Muscle of leg (tissue), 16 donors: ENCODE measurements at places on chromosomes 7 and 10. TPM values are rescaled to one million over a fixed set of nuclear protein-coding genes. Genes with fewer than 3 reads are reported as not detected.

DNA sequence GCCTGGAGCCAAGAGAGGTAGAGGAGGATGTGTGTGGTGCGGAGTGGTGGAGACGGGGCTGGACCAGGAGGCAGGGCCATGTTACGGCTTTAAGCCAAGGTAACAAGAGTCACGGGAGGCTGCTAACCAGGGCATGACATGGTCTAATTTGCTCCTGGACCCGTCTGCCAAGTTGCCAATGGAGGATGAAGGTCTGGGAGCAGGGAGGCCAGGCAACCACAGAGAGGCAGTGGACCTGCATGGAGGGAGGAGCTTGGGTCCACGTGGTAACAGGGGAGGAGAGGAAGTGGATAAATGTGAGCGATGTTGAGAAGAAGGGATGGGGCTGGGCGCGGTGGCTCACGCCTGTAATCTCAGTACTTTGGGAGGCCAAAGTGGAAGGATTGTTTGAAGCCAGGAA, 31.0 kb downstream of the SRRM3 start:
- H3K27ac ChIP-seq = no peak overlapping the region
- peaks cover 5% of the 10 kb centered on the region for H3K4me1 ChIP-seq
- peaks cover 48% of the 10 kb centered on the region for H3K27me3 ChIP-seq
- no peaks in the 10 kb centered on the region for H3K36me3 ChIP-seq
- no peak for DNase-seq
- H3K4me3 ChIP-seq = no peak overlapping the region

DNA sequence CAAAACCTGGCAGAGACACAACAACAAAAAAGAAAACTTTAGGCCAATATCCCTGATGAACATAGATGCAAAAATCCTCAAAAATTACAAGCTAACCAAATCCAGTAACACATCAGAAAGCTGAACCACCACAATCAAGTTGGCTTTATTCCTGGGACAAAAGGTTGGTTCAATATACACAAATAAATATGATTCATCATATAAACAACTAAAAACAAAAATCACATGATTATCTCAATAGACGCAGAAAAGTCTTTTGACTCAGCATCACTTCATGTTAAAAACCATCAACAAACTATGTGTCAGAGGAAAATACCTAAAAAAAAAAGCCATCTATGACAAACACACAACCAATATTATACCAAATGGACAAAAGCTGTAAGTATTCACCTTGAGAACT, 283.5 kb downstream of the THSD7A start:
- no peaks in the 10 kb centered on the region for H3K4me1 ChIP-seq
- H3K27ac ChIP-seq = no peak overlapping the region
- no peak overlapping the region for H3K4me3 ChIP-seq
- DNase-seq = no peak

DNA sequence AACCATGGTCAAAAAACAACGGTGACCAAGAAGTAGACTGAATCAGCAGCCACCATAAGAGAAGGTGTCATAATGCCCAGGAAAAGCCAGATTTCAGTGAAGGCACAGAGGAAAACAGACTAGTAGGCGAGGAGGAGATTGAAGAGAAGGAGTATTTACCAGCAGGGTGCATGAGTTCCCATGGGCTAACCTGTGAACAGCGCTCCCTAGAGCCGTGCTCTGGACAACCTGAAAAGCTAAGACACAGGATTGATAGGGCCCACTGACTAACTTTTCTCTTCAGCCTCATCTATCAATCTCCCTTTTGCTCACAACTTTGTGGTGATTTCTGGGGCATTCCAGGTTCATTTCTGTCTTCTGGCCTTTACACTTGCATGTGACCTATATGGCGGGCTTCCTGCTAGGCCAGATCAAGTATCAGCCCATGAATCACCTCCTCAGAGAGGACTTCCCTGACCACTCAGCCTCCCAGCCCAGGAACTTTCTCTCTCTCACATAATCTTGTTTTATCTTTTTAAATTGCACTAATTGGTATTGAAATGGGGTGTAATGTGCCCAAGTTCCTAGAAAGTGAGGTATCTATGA, 12.8 kb downstream of the ANKRD22 start:
- no peaks in the 10 kb centered on the region for H3K4me1 ChIP-seq
- H3K4me3 ChIP-seq = no peak overlapping the region
- DNase-seq = no peak
- H3K27ac ChIP-seq = no peak overlapping the region

- DNase-seq = no peak
- no peak overlapping the region for H3K4me3 ChIP-seq
- no peaks in the 10 kb centered on the region for H3K4me1 ChIP-seq
- no peaks in the 10 kb centered on the region for H3K27me3 ChIP-seq
Observed at GRCh38 chr7:82249979-82250378, 193.6 kb downstream of the CACNA2D1 start.

- no peaks in the 10 kb centered on the region for H3K4me1 ChIP-seq
- no peaks in the 10 kb centered on the region for H3K27me3 ChIP-seq
- no peak for DNase-seq
- H3K36me3 ChIP-seq = peaks cover 15% of the 10 kb centered on the region
- no peak overlapping the region for H3K27ac ChIP-seq
- no peak overlapping the region for H3K4me3 ChIP-seq
Observed at GRCh38 chr7:45031829-45032228, 31.8 kb downstream of the CCM2 start.

DNA sequence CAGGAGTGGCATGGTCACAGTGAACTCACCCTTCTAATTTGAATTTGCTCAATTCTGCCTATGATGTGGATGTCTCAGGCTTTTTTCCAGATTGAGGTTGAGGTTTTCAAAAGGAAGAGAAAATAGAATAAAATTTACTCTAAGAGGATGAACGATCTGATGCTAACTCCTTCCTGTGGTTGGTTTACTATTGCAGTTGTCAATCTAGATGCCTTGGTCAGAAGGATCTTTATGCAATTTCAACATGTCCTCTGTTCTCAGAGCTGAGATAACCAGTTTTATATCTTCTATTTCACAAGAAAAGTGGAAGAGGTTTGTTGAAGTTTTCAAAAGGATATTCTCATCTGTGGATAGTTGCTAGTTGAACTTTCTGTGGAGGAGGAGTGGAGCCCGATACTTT, 150.7 kb upstream of the WDR11 start:
- H3K36me3 ChIP-seq = no peaks in the 10 kb centered on the region
- no peaks in the 10 kb centered on the region for H3K4me1 ChIP-seq
- DNase-seq = no peak
- no peak overlapping the region for H3K4me3 ChIP-seq
- no peaks in the 10 kb centered on the region for H3K27me3 ChIP-seq
- no peak overlapping the region for H3K27ac ChIP-seq

GRCh38 chr7:158111049-158111751, 476.4 kb downstream of the PTPRN2 start:
- H3K4me3 ChIP-seq = no peak overlapping the region
- no peaks in the 10 kb centered on the region for H3K4me1 ChIP-seq
- no peak overlapping the region for H3K27ac ChIP-seq
- no peaks in the 10 kb centered on the region for H3K36me3 ChIP-seq
- no peaks in the 10 kb centered on the region for H3K27me3 ChIP-seq

DNA sequence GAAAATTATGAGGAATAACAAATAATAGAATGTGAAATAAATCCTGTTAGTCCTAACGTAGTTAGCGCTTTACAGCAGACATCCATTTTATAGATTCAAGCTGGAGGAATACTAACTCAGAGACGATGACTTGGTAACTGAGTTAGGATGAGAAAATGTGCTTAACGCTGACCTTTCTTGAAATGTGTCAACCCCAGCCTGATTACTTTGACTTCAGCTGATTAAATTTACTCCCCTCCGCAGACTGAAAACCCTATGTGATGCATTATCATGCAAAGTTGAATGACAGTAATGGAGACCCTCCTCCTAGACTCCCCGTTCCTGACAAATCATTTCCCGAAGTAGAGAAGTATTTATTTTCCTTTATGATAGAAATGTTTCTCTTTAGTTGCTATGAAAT, 54.5 kb downstream of the WDFY4 start:
- H3K27ac ChIP-seq = no peak overlapping the region
- no peak overlapping the region for H3K4me3 ChIP-seq
- H3K27me3 ChIP-seq = no peaks in the 10 kb centered on the region
- peaks cover 6% of the 10 kb centered on the region for H3K4me1 ChIP-seq
- no peak for DNase-seq
- H3K36me3 ChIP-seq = no peaks in the 10 kb centered on the region

GRCh38 chr7:128446306-128446705, 9.4 kb upstream of the HILPDA start:
- H3K27ac ChIP-seq = peak overlapping the region; percentile 9
- peaks cover 2% of the 10 kb centered on the region for H3K27me3 ChIP-seq
- no peak overlapping the region for H3K4me3 ChIP-seq
- peak; percentile 68 for DNase-seq

DNA sequence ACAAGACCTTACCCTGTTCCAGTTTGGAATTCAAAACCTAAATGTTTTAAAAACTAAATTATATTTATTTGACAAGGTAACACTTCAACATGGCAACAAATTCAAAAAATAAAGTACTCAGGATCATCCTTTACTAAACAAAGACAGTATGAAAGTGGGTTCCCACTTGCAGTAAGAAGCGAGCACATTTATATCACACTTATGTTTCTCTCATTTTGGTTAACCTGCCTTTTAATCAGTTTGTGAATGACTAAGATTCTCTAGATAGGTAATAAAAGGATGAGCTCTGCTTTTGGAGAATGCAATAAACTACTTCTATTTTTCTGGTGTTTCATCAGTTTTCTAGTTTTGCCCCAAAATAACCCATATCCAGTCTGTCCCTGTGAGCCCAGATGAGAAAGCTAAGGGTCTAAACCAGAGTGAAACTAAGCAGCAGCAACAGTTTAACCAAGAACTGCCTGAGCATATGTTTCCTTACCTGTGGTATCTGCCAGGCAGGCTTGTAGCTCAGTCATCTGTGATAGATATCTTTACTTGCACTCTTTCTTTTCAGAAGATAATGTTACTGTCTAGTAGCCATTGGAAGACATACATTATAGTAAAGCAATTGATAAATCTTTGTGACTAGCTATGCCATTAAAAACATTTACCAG, 64.1 kb downstream of the ABLIM1 start:
- H3K4me1 ChIP-seq = no peaks in the 10 kb centered on the region
- no peak overlapping the region for H3K27ac ChIP-seq
- H3K27me3 ChIP-seq = no peaks in the 10 kb centered on the region
- no peak overlapping the region for H3K4me3 ChIP-seq
- no peaks in the 10 kb centered on the region for H3K36me3 ChIP-seq

- H3K27me3 ChIP-seq = no peaks in the 10 kb centered on the region
- no peak overlapping the region for H3K27ac ChIP-seq
- H3K36me3 ChIP-seq = no peaks in the 10 kb centered on the region
- no peak overlapping the region for H3K4me3 ChIP-seq
- H3K4me1 ChIP-seq = no peaks in the 10 kb centered on the region
Observed at GRCh38 chr10:104819731-104820130, 178.6 kb downstream of the SORCS3 start.

DNA sequence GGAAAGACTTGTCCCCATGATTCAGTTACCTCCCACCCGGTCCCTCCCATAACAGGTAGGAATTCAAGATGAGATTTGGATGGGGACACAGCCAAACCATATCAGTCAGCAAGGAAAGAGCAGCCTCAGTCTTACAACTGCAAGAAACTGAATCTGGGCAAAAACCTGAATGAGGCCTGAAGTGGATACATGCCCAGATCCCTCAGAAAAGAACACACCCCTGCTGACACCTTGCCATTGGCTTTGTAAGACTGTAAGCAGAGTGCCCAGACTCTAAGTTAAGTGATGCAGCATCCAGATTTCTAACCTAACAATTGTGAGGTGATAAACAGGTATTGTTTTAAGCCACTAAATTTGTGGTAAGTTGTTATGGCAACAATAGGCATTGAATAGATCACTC, 670.8 kb downstream of the SORCS1 start:
- no peak overlapping the region for H3K27ac ChIP-seq
- peak; percentile 18 for DNase-seq
- H3K4me3 ChIP-seq = no peak overlapping the region
- H3K4me1 ChIP-seq = no peaks in the 10 kb centered on the region

DNA sequence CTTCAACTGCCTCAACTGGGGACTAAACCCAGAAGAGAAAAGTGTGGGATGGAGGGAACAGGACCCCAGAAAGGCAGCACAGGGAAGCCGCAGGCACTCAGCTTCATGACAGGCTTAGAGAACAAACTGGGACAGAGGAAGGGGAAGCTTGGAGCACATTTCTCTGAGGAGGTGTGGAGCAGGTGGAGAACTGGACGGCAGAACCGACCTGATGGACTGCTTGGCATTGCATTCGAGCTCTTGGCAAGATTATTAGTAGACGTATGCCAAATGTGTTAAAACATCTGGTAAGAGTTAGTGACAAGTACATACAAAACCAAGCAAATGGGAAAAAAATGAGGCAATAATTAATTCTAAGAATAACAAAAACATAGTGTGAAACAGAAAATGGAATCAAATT, 335.7 kb downstream of the SFMBT2 start:
- no peak overlapping the region for H3K27ac ChIP-seq
- no peak overlapping the region for H3K4me3 ChIP-seq
- DNase-seq = peak; percentile 76
- no peaks in the 10 kb centered on the region for H3K36me3 ChIP-seq
- H3K27me3 ChIP-seq = no peaks in the 10 kb centered on the region

- peaks cover 14% of the 10 kb centered on the region for H3K36me3 ChIP-seq
- H3K4me3 ChIP-seq = no peak overlapping the region
- DNase-seq = peak; percentile 68
- H3K27ac ChIP-seq = peak overlapping the region; percentile 79
Observed at GRCh38 chr10:124721330-124722045, 22.7 kb downstream of the FAM53B start.

DNA sequence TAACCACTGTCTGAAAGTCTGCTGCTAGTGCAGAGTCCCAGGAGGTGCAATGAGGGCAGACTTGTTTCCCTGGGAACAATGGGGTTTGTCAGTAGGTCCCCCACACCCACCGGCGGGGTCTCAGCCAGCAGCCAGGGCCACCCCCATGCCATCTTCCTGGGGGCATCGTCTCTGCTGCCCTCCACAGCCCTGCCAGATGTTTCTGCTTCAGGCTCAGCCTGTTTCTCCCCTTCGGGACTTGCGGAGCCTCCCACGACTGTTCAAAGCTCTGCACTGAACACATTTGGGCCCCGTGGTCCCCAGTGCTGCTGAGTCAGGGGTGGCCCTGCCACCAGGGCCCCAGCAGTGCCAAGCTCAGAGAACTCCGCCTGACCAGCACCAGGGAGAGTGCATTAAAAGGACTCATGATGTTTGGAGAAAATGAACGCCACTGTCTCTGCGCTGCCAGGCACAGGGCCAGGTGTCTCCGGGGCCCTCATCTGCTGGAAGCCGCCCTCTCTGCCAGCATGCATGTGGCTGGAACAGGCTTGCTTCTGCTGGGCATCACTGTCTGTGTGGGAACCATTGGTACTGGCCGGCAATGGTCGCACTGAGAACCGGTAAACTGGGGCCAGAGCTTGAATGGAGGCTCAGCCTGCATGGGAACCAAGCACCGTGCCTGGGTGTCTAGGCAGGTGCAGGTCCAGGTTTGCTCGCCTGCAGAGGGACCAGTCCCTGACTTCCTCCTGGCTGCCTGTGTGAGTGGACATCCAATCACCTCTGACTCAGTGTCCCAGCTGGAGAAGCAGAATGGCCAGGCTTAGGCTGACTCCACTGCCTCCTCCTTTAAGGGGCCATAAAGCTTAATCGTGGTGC, 345.1 kb downstream of the GLRX3 start:
- peaks cover 17% of the 10 kb centered on the region for H3K27me3 ChIP-seq
- peaks cover 11% of the 10 kb centered on the region for H3K4me1 ChIP-seq
- no peak overlapping the region for H3K4me3 ChIP-seq
- H3K27ac ChIP-seq = no peak overlapping the region
- H3K36me3 ChIP-seq = no peaks in the 10 kb centered on the region

The GRM3 gene
- total RNA-seq = 0.04 TPM

The CALHM1 gene
- total RNA-seq = not detected

The MUC12 gene
- total RNA-seq = 0.31 TPM

The C10orf62 gene
- total RNA-seq = not detected

The CUZD1 gene
- 1.0 TPM for total RNA-seq

The CELF2 gene
- 37.2 TPM for total RNA-seq

The MYH16 gene
- total RNA-seq = not detected

The GRK5 gene
- total RNA-seq = 21.4 TPM

The SH2D4B gene
- 0.04 TPM for total RNA-seq

The PLCE1 gene
- 31.7 TPM for total RNA-seq
